ENCODE measurements at places on chromosomes 1 and 21.

GRCh38 chr1:44584167-44584566 lies 90.1 kb downstream of the TMEM53 start:
- DNase-seq = no peak

DNA sequence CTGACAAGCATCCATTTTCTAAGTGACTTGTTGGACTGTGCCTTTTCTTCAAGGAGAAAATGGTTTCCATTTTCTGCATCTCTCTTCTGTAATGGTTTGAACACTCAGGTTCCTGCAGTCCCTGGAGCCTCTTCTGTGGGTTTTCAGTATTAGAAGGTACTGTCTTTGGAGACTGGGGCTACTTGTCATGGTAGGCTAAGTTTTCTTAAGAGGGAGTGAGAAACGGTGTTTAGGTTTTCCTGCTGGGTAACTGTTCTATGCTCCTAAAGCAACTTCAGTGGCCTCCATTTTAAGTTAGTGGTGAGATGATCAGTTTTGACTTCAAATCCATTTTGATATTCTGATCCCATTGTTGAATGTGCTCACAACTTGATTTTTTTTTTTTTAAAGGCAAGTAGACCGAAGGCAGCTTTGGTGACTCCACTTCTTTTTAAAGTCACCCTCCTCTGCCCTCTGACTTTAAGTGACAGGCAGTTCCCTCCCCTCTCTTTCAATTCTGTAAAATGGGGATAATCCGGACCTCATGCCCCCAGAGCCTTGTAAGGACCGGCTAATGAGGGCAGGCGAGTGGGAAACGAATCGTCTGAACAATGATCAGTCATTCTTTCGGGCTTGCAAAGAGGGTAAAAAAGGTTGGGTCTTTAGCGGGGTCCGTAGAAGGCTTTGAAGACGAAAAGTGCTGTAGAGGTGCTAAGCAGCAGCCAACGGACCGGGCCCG lies 1.0 kb upstream of the ARID1A start:
- peak; percentile 49 for DNase-seq

DNA sequence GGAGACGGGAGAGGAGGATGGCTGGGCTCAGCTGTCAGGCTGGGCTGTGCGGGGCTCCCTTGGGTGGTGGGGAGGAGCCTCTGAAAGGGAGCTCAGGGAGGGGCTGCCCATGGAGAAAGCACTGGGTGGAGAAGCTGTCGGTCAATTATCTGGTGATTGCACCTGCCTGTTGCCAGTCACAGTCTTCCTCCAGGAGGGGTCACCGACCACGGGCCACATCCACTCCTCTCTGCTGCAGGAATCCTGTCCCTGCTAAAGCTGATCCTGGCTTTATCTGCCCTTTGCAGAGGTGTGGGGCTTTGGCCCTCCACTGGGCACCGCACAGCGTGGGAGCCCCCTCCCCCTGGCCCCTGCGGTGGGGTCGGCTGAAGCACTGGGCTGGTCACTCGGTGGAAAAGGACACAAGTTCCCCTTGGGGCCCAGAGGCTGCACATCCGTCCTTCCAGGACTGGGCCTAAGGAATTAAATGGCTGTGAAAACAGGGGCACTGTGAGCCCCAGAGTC lies 21.8 kb upstream of the COL18A1 start:
- no peak for DNase-seq

- DNase-seq = no peak
These were observed 24.6 kb downstream of the XCL1 start for GRCh38 chr1:168601051-168601450.

- DNase-seq = no peak
These were observed 3.2 kb downstream of the CTPS1 start for GRCh38 chr1:40982721-40983120.

- DNase-seq = no peak
These were observed 55.2 kb downstream of the ATP1B1 start for GRCh38 chr1:169161496-169162194.

DNA sequence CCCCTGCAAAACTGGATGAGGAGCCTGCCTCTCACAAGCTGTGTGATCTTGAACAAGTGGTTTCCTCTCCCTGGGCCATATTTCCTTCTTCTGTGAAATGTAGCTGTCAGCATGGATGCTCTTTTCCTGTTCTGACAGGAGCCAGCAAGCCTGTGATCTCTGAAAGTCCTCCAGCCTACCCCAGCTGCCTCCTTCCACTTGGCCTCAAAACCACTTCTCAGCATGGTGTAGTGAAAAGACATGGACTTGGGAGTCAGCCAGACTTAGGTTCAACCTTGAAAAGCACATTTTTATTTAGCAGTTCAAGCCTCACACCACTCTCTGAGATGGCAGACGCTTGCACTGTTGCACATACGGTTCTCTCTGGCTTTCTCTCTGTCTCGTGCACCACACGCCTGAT lies 292.9 kb upstream of the DUSP10 start:
- DNase-seq = no peak

DNA sequence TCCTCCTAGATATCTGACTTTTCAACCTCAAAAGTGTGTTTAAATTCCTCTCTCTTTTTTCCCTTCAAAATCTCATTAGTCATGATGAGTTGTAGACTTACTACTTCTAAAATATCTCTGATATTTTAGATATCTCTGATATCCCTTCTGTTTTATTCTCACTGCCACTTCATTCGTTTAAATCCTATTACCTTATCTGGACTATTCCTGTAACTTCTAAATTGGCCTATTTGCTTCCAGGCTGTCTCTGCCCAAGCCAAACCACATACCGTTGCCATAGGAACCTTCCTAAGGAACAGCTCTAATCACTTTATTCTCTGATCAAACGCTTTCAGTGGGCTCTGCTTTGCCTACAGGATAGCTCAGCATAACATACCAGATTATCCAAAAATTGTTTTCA lies 333.1 kb upstream of the CHRM3 start:
- no peak for DNase-seq

GRCh38 chr1:115086176-115086830 lies 3.0 kb downstream of the TSPAN2 start:
- peak; percentile 24 for DNase-seq

DNA sequence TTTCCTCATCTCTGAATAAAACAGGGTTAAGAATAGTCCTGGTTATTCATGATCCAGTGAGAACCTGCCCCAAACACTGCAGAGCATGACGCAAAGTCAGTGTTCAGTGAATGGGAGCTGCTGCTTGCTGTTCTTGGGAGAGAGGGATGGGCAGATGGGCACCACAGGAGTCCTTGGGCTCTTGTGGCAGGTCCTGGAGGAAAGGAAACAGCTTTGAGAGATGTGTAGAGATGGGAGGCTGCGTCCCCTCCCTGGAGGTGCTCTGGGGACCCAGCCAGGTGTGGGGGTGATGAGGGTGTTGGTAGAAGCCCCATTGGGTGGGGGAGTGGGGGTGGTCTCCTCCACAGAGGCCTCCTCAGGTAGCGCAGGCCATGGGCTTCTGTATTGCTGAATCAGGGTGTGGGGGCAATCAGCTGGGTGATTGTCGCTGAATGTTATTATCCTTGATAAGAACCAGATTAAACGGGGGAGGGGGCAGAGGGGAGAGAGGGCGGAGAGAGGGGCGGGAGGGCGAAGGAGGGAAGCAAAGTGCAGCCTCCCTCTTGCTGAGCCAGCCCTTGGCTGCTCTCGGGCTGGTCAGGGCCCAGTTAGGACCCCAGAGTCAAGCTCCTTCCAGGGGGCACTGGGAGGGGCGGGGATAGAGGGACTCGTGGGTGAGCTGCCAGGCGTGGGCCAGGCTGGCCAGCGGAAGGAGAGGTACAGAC lies 22.9 kb upstream of the CASZ1 start:
- no peak for DNase-seq

DNA sequence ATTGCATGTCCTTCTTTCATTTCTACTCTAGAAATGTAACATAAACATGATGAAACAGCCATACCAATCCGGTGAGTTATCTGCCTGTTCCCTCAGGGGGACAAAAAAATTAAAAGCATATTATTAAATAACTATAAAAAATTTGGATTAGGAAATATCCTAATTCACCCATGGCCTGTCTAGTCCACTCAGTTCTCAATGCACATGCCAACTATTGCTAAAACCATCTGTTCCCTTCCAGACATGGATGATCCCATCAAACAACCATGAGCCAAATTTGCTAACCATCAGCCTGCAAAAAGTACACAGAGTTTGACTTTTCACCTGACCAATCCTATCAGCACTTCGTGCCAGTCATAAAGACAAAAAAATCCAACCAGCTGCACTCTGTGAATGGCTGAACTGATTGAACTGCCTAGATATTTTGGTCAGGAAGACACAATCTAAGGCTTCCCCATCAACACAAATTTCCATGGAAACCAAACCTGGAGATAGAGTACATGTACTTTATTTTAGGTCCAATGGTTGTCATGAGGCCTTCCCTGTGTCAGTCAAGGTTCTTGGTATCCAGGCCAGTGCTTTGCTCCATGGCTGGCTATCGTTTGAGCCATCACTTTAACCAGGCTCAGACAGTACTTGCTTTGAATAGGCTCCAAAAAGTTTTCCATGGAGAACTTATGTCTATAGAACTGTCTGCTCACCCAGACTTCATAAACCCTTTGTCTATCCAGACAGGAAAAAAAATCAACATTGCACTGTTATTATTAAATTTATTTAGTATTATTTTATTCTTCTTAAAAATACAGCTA lies 570.8 kb downstream of the LTN1 start:
- DNase-seq = no peak

- no peak for DNase-seq
These were observed 40.1 kb downstream of the CHAF1B start for GRCh38 chr21:36425286-36425685.

GRCh38 chr21:45792682-45793383 lies 149.3 kb downstream of the PCBP3 start:
- no peak for DNase-seq

GRCh38 chr1:169894424-169895145 lies 889 bp upstream of the SCYL3 start:
- DNase-seq = no peak

DNA sequence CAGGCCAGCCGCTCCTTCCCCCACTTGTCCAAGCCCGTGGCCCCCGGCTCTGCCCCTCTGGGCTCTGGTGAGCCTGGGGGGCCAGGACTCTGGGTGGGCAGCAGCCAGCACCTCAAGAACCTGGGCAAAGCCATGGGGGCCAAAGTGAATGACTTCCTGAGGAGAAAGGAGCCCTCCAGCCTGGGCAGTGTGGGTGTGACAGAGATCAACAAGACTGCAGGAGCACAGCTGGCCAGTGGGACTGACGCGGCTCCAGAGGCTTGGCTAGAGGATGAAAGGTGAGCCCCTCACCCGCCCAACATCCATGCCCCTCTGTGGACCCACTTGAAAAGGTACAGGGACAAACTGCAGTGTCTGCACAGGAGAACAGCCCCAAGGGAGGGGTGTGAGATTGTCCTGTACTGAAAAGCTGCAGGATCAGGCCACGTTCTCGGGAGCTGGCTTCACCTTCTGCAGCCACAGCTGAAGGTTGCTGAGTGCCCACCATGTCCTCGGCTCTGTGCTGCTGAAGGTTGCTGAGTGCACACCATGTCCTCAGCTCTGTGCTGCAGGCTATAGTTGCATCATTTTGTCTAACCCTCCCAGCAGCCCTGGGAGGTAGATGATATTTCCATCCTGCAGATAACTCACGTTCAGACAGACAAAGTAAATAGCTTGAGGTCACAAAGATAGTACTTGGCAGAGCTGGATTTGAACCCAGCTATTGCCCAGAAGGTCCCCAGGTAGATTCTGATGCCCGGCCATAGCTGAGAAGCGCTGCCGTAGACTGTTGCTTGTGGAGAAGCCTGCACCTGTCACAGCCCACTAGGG lies 618 bp downstream of the C1orf226 start:
- DNase-seq = no peak

GRCh38 chr1:9284061-9284460 lies 8.6 kb upstream of the SPSB1 start:
- peak; percentile 25 for DNase-seq

GRCh38 chr1:3564921-3565831 lies 46.1 kb downstream of the MEGF6 start:
- peak; percentile 33 for DNase-seq

DNA sequence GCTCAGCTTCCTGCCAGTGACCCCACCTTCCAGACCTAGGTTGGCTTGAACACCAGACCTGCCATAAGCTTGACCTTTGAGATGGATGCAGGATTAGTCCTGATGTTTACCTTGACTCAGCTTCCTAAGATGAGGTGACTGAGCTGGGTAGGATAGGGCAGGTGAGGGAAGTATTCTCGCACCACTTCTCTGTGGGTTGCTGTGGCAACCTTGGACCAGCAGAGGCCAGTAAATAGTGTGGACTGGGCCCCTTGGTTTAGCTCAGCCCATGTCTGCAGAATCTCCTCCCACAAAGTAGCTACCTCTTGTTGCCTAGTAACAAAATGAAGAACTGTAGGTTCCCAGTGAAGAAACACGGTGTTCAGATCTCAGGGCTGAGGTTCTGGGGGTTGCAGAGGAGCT lies 8.4 kb downstream of the RPS6KA1 start:
- DNase-seq = peak; percentile 48

- DNase-seq = no peak
These were observed 11.5 kb downstream of the SLC45A1 start for GRCh38 chr1:8329439-8329838.
